ENCODE measurements at places on chromosomes 3 and 15. TPM values are rescaled to one million over a fixed set of nuclear protein-coding genes. Genes with fewer than 3 reads are reported as not detected.

Gene PPARG
- 11.2 TPM for total RNA-seq

Gene ZBED2
- not detected for total RNA-seq

Gene KNG1
- total RNA-seq = not detected

Gene SHC4
- 9.7 TPM for total RNA-seq

Gene GOLGA8O
- 2.0 TPM for total RNA-seq

DNA sequence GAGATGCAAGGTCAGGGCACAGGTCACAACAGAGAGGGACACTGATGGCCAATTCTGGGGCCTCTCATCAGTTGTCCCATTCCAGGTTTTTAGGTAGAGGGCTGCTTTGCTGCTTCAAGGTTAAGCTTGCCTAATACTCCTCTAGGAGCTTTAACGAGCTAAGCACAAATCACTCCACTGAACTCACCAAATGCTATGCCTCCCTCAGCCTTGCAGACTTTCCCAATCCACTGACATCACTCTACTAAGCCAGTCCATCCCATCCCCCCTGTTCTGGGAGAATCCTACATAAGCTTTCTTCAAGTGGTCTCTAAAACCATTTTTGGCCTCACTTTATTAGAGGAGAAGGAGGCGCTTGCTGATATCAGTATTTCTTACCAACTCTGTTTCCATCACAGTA, 24.8 kb upstream of the PDCD6IP start:
- DNase-seq = no peak

GRCh38 chr3:100993309-100993708, at the start of gene ABI3BP:
Gene ABI3BP, minus strand, starts transcription at chr3:100993421. Its CDS starts 37 bp downstream, at chr3:100993384.
- peak; percentile 93 for DNase-seq

DNA sequence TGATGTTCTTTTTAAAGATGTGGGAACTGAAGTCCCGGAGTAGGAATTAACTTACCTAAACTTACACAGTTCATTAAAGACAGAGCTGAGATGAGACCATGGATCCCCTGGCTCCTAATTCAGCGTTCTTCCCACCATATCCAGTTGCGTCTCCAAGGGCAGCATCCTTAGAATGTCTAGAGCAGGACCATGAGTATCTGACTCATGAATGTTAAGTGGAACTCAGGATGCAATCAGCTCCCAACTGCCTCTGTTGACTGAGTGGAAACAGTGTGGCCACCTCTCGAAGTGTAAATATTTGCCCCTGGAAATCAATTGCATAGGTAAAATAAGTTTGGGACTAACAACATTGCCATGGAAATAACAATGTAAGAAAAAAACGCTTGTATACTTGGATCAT, 2.5 kb downstream of the SNTN start:
- DNase-seq = no peak

- DNase-seq = no peak
Observed at GRCh38 chr15:55035749-55036148, 161.0 kb downstream of the RSL24D1 start.

Measured in posterior vena cava (tissue), 2 donors.